ENCODE measurements at places on chromosomes 1 and 21. TPM values are rescaled to one million over a fixed set of nuclear protein-coding genes. Genes with fewer than 3 reads are reported as not detected.

The LCE2A gene
- total RNA-seq = not detected

The LCE1D gene
- not detected for total RNA-seq

The SPRR1B gene
- not detected for total RNA-seq

The RNU1-1 gene
- 3,134 TPM for total RNA-seq

The LYSMD1 gene
- total RNA-seq = 4.9 TPM

The DESI2 gene
- 142 TPM for total RNA-seq

The ASAP3 gene
- 38.1 TPM for total RNA-seq

The CCDC27 gene
- total RNA-seq = not detected

The LCE2C gene
- total RNA-seq = not detected

The CR1L gene
- total RNA-seq = 1.3 TPM

The PM20D1 gene
- 0.28 TPM for total RNA-seq

The SUSD4 gene
- total RNA-seq = 17.0 TPM

The KCNJ15 gene
- 79.1 TPM for total RNA-seq

The DNMT3L gene
- total RNA-seq = not detected

The FBLIM1 gene
- total RNA-seq = 55.0 TPM

The NEGR1 gene
- 3.7 TPM for total RNA-seq

The LIPI gene
- total RNA-seq = not detected

The ERICH3 gene
- total RNA-seq = 20.7 TPM

The EPHA2 gene
- total RNA-seq = 21.3 TPM

The USH2A gene
- 0.11 TPM for total RNA-seq

The CBS gene
- total RNA-seq = 3.6 TPM

The GJA5 gene
- 38.3 TPM for total RNA-seq

The RUNX1 gene
- 100 TPM for total RNA-seq

The MASP2 gene
- not detected for total RNA-seq

The TESK2 gene
- total RNA-seq = 8.7 TPM

The KAZN gene
- total RNA-seq = 18.8 TPM

The TEX38 gene
- total RNA-seq = not detected

The OR2T2 gene
- not detected for total RNA-seq

The RCAN1 gene
- 32.8 TPM for total RNA-seq

The C1orf185 gene
- not detected for total RNA-seq

The TAS1R1 gene
- 0.21 TPM for total RNA-seq

The MTARC1 gene
- 22.3 TPM for total RNA-seq

The FCAMR gene
- 0.40 TPM for total RNA-seq

The TBX15 gene
- total RNA-seq = 0.31 TPM

Measured in lung (tissue), 17 donors.